ENCODE measurements at places on chromosomes 6 and 20.
A peak's percentile ranks its signal among the peaks of the same experiment; 100 is the strongest.

DNA sequence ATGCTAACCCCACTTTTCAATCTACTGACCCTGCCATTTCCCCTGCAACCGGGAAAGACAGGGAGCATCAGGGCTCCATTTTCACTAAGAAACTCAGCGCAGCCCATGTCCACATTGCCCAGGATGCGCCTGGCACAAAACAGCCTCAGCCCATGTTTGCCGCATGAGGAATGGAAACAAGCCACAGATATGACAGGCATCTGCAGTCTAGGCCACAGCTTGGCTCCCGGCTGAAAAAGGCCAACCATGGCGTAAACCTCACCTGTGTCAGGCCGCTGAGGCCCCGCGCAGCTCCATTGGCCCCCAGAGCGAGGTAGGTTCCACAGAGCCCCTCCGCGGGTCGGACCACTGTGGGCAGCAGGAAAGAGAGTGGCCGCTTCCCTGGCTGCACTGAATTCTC lies 21.7 kb downstream of the GGT7 start:
- no peak for DNase-seq

GRCh38 chr20:4802527-4802926 lies 80.8 kb downstream of the PRND start:
- no peak for DNase-seq

- no peak for DNase-seq
Observed at GRCh38 chr6:44311304-44311703, 1.8 kb downstream of the AARS2 start.

GRCh38 chr20:63694584-63695423 lies 1.6 kb upstream of the TNFRSF6B start:
- no peak for DNase-seq

DNA sequence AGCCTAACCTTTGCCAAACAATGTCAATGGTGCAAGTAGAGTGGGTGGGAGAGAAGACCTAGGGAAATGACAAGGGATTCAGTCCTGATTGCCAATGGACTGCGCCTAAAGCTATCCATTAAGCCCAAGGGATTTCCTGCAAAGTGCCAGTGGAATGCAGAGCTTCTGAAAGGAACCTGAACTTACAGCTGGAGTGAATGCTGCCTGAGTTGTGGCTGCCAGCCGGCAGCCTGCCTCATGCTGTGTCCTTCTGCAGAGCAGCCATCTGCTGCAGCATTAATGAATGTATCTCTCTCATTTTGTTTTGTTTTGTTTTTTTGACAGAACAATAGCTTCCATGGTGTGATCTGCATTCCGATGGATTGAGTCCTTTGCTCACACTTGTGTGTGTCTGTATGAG lies 44.7 kb downstream of the SLC35F1 start:
- DNase-seq, result peak; percentile 12

GRCh38 chr20:35271904-35272303 lies 6.0 kb downstream of the MMP24OS start:
- DNase-seq, result no peak

DNA sequence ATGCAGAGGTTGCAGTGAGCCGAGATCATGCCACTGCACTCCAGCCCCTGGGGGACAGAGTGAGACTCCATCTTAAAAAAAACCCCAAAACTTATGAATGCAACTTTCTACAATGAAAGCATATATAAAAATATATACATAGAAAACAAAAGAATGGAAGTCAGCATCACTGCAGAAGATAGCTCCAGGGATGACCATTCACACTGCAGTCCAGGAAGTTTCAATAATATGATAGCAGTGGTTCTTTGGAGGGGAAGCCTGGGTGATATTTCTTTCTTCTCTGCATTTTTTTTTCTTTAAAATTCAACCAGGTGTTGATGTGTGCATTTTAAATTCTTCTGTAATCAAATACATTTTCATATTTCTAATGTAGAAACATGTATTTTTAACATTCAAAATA lies 12.3 kb downstream of the HLA-G start:
- DNase-seq, result no peak

- no peak for DNase-seq
Observed at GRCh38 chr20:275791-276190, 14.8 kb downstream of the C20orf96 start.

DNA sequence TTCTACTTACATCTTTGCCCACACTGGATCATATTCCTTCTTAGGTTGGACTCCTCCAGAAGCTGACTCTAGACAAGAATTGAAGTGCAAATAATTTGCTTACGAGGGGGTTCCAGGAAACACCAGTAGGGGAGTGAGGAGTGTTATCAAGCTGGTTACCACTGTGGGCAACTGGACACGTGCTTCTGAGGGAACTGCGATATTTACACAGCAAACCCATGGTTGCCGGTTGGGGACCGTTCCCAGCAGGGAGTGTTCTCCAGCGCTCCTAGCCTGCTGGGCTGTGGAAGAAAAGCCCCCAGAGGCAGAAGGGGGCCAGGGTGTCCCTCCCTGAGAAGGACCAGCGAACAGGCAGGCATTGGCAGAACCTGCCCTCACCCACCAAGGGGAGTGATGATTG lies 21.7 kb downstream of the MDFI start:
- DNase-seq, result no peak

- DNase-seq, result no peak
Observed at GRCh38 chr6:160085226-160085625, 36.4 kb upstream of the SLC22A1 start.

- DNase-seq, result no peak
Observed at GRCh38 chr6:29183594-29183993, 12.9 kb downstream of the OR2J2 start.

- peak; percentile 72 for DNase-seq
Observed at GRCh38 chr6:117483004-117483644, 650 bp downstream of the DCBLD1 start.

DNA sequence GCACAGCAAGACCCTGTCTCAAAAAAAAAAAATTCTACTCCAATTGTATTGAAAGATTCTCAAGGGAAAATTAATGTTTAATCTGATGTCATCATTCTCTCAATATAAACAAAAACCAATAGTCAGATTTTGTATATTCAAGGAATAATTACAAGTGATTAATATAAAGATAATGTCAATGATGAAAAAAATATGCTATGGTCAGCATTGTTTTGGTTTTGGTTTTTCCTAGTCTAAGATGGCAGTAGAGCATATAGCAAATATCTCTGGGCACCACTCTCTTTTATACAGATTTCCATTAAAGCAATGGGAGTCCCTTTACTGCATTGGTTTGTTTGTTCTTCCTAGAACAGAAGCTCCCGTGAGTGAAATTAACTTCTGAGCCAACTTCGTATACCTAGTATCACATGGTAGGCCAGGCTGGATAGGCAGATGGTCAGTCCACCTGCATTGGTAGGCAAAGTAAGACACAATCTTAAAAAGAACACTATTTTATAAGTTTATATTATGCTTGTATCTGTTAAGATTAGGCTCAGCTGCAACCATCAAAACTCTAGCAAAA lies 523.8 kb upstream of the JARID2 start:
- DNase-seq, result no peak

- DNase-seq, result no peak
Observed at GRCh38 chr6:35474131-35474941, 6.1 kb downstream of the RPL10A start.

DNA sequence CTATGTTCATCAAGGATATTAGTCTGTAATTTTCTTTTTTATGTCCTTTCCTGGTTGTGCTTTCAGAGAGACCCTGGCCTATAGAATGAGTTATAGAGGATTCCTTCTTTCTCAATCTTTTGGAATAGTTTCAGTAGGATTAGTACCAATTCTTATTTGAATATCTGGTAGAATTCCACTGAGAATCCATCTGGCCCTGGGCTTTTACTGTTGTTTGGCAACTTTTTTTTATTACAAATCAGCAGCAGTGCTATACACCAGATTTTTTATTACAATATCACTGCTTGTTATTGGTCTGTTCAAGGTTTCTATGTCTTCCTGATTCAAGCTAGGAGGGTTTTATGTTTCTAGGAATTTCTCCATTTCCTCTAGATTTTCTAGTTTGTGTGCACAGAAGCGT lies 50.0 kb upstream of the NRSN1 start:
- DNase-seq, result no peak

- peak; percentile 82 for DNase-seq
Observed at GRCh38 chr6:2952557-2953095, 18.7 kb downstream of the SERPINB6 start.

DNA sequence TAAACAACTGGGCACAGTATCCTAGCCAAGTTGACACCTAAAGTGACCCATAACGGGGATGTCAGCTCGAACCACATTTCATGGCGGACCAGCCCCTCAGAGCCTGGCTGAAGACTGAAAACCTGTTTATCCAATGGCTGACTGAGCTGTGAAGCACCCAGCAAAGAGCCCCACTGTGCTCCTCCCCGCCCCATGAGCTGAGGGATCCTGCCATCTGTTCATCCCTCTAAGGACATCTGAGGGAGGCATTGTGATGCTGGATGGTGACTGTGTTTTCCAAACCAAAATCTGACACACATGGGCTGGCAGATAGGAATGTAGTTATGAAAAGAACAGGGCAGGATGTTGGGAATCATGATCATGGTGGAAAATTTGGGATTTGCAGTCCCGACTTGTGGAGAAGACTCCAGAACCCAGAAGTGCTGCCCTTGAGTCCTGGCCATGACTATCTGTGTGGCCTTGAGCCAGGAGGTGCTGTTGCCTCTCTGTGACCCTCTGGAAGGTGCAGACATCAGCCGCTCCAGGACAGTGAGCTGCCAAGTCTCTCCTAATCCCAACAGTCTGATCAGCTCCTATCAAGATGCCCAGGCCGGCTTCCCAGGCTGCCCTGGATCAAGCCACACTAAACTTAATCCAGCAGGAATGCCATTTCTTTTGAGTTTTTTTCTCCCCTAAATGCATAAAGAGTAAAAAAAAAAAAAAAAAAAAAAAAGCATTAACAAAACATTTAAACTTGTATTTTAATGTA lies 5.7 kb downstream of the EDN3 start:
- no peak for DNase-seq

DNA sequence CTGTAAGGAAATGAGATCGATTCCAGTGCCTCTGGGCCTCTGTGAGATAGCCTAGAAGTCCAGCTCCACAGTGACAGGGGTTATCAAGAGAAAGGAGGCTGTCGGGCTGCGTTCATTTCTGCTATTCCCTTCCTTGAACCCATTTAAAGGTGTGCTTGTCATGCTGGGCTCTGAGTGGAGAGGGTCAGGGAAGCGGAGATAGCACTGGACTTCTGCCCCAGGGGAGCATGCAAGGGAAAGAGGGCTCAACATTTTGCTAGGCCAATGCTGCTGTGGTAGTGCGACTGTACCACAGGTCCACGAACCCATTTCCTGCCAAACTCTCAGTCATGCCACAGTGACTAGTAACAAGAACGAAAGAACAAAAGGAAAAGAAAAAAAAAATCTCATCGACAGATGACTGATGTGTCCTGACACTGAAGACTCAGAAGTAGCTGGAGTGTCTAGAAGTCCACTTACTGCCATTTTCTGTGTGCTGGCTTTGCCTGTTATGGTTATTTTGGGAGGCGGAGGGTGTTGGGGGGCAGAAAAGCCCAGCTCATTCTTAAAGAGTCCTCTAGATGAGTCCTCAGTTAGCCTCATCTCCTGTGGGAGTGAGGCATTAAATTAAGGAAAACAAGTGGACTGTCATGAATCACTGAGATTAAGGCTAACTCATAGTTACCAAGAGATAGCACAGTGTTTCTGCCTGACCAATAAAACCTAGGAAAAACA lies 8.1 kb downstream of the NEDD9 start:
- DNase-seq, result no peak

GRCh38 chr20:40080041-40080652 lies 608.9 kb downstream of the MAFB start:
- no peak for DNase-seq

DNA sequence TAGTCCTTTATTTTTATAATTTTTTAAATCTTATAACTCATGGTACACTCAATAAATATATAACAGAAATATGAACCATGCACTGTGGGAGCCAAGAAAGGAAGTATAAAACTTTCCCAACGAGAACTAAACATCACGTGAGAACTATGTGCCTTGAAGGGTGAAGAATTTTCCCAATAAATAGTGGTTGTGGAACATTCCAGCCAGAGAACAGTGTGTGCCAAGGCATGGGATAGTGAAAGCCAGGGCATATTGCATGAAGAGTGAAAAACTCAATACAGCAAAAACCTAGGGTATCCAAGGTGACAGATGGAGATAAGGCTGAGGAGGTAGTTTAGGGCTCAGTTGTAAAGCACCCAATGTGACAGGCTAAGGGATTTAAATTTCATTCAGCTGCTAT lies 86.1 kb downstream of the SIM1 start:
- no peak for DNase-seq

DNA sequence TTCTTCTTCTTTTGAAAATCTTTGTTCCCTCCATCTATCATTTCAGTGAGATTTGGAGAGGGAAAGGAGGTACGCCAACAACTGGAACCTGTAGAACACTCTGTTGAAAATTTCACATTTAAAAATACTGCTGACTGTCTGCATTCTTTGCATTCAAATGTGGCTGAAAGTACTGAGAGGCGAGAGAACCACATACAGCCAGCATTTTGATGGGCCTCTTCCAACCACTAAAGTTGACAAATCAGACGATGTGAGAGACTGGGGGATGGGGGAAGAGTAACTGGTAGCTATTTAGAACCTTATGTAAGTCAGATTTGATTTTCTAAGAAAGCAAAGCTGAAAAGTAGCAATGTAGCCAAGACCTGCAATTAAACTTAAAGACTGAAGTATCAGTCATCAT lies 77.5 kb downstream of the FKBP5 start:
- DNase-seq, result no peak

- no peak for DNase-seq
Observed at GRCh38 chr6:56732517-56732916, 89.8 kb upstream of the DST start.

DNA sequence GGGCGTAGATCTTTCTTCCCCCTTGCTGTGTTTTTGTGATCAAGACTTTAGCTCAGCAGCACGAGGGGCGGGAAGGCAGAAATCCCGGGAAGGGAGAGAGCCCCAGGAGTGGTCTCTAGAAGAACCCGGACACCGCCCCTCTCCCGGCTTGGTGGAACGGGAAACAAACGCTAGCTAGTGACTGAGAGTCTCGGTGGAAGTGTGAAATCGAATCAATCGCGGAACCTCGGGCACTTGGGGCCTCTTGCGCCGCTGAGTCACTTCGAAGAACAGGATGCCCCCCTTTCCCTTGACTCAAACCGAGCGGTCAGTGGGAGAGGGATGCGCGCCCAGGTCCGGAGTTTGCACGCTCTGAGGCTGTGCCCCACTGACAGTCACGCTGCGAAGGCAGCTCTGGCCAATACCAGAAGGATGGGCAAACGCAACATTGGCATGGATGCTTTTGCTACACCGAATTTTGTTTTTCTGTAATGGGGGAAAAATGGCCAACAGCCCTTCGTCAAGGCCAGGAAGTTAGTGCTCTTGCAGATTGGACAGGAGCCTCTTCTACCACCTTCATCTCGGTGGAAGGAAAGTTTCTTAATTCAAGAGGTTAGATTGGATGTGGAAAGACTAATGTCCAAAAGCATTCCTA lies 1.6 kb upstream of the OLIG3 start:
- DNase-seq, result no peak

GRCh38 chr6:17159240-17159639 lies 57.4 kb downstream of the STMND1 start:
- no peak for DNase-seq
